ENCODE measurements at places on chromosomes 5 and 9. TPM values are rescaled to one million over a fixed set of nuclear protein-coding genes. Genes with fewer than 3 reads are reported as not detected.
A peak's percentile ranks its signal among the peaks of the same experiment; 100 is the strongest.

The INSL6 gene
- total RNA-seq: not detected

The ZNG1C gene
- total RNA-seq: 4.1 TPM

The DIRAS2 gene
- not detected for total RNA-seq

The KCTD16 gene
- total RNA-seq: not detected

The LCN1 gene
- total RNA-seq: not detected

The SHLD3 gene
- total RNA-seq: 0.45 TPM

The OTP gene
- not detected for total RNA-seq

- no peak overlapping the region for H3K27ac ChIP-seq
- no peaks in the 10 kb centered on the region for H3K36me3 ChIP-seq
- no peaks in the 10 kb centered on the region for H3K4me1 ChIP-seq
Measured at GRCh38 chr5:113742639-113743038, 229.1 kb downstream of the YTHDC2 start.

- no peak overlapping the region for H3K27ac ChIP-seq
- DNase-seq: no peak
- peaks cover 37% of the 10 kb centered on the region for H3K36me3 ChIP-seq
- H3K4me3 ChIP-seq: no peak overlapping the region
- no peaks in the 10 kb centered on the region for H3K4me1 ChIP-seq
- no peaks in the 10 kb centered on the region for H3K27me3 ChIP-seq
Measured at GRCh38 chr9:125323615-125324014, 62.0 kb downstream of the GAPVD1 start.

GRCh38 chr9:17578911-17579793 lies at the start of gene SH3GL2:
TSS of gene SH3GL2 (plus strand) at chr9:17579066.
- H3K27me3 ChIP-seq: no peaks in the 10 kb centered on the region
- H3K36me3 ChIP-seq: no peaks in the 10 kb centered on the region
- H3K27ac ChIP-seq: peak within 1 kb of the TSS; percentile 60
- H3K4me3 ChIP-seq: peak within 1 kb of the TSS; percentile 64
- H3K4me1 ChIP-seq: no peaks in the 10 kb centered on the region

GRCh38 chr5:175692996-175693710 lies 35.3 kb downstream of the HRH2 start:
- no peaks in the 10 kb centered on the region for H3K36me3 ChIP-seq
- H3K4me1 ChIP-seq: peaks cover 9% of the 10 kb centered on the region
- H3K27ac ChIP-seq: peak overlapping the region; percentile 69
- DNase-seq: no peak
- H3K4me3 ChIP-seq: no peak overlapping the region
- no peaks in the 10 kb centered on the region for H3K27me3 ChIP-seq

DNA sequence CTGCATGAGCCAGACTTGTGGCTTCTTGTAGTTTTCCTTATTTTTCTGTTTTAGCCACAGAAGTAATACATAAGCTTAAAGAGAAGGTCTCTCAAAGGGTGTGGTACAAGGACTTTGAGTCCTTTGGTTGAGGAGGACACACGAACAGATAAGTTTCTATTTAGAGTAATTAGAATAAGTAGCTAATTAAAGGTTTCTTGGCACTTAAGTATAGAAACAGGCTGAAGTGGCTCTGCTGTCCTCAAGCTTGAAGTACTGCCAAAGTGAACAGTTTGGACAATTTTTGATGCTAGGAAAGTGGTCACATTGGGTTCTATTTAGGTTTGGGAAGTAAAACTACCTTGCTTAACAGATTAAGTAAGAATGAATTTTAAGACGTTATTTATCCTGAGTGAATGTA lies 278.3 kb upstream of the MPDZ start:
- H3K36me3 ChIP-seq: no peaks in the 10 kb centered on the region
- no peaks in the 10 kb centered on the region for H3K4me1 ChIP-seq
- no peak overlapping the region for H3K4me3 ChIP-seq
- no peak for DNase-seq
- no peaks in the 10 kb centered on the region for H3K27me3 ChIP-seq

DNA sequence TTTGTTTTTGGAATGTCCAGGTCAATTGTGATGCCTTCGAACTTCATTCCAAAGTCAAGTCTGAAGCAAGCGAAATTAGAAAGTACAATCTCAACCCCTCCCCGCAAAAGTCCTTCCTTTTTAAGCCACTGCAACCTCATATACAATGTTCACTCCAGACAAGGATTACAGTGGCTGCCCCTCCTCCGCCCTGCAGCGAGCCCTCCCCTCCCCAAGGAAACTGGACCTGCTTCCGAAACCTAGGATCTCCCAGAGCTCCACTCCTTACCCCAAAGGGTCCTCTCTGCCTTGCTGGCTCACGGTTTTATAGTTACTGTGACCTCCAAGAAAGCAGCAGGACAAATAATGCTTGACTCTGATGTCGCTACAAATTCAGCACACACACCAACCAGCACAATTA lies 10.4 kb downstream of the LRRC14B start:
- H3K4me3 ChIP-seq: no peak overlapping the region
- H3K36me3 ChIP-seq: peaks cover 40% of the 10 kb centered on the region
- DNase-seq: no peak
- no peaks in the 10 kb centered on the region for H3K27me3 ChIP-seq
- no peaks in the 10 kb centered on the region for H3K4me1 ChIP-seq
- H3K27ac ChIP-seq: no peak overlapping the region

DNA sequence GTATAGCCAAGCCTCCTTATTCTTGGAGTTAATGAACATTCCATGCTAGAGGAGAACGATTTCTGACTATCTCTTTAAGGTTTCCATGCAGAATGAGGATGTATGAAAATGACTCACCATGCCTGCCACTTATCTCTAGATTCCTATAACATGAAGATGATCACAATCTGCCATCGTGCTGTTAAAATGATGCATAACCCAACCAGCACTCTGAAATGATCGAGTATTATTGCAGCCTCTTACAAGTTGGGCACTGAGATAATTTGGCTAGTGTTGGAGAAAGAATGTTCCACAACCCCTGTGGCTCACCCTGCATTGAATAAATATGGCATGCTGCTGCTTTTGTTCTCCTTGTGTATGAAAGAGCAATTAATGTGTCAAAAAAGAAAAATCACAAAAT lies 1143.6 kb upstream of the WWC1 start:
- H3K4me3 ChIP-seq: no peak overlapping the region
- H3K27me3 ChIP-seq: no peaks in the 10 kb centered on the region
- H3K4me1 ChIP-seq: no peaks in the 10 kb centered on the region
- no peak overlapping the region for H3K27ac ChIP-seq
- DNase-seq: no peak

GRCh38 chr5:36359267-36359666 lies 57.6 kb upstream of the RANBP3L start:
- no peak overlapping the region for H3K4me3 ChIP-seq
- no peak overlapping the region for H3K27ac ChIP-seq
- DNase-seq: no peak

- no peak overlapping the region for H3K4me3 ChIP-seq
- no peaks in the 10 kb centered on the region for H3K27me3 ChIP-seq
- no peak overlapping the region for H3K27ac ChIP-seq
- no peak for DNase-seq
- H3K4me1 ChIP-seq: no peaks in the 10 kb centered on the region
Measured at GRCh38 chr9:25207402-25208195, 470.6 kb downstream of the TUSC1 start.

- no peaks in the 10 kb centered on the region for H3K27me3 ChIP-seq
- peak overlapping the region; percentile 25 for H3K27ac ChIP-seq
- H3K4me3 ChIP-seq: no peak overlapping the region
- H3K4me1 ChIP-seq: peaks cover 25% of the 10 kb centered on the region
- H3K36me3 ChIP-seq: no peaks in the 10 kb centered on the region
Measured at GRCh38 chr9:2267181-2267745, 252.1 kb downstream of the SMARCA2 start.

GRCh38 chr5:59542851-59543820 lies 350.4 kb downstream of the PDE4D start:
- H3K27me3 ChIP-seq: no peaks in the 10 kb centered on the region
- H3K36me3 ChIP-seq: no peaks in the 10 kb centered on the region
- peak; percentile 34 for DNase-seq
- H3K4me3 ChIP-seq: no peak overlapping the region
- H3K4me1 ChIP-seq: peaks cover 55% of the 10 kb centered on the region

DNA sequence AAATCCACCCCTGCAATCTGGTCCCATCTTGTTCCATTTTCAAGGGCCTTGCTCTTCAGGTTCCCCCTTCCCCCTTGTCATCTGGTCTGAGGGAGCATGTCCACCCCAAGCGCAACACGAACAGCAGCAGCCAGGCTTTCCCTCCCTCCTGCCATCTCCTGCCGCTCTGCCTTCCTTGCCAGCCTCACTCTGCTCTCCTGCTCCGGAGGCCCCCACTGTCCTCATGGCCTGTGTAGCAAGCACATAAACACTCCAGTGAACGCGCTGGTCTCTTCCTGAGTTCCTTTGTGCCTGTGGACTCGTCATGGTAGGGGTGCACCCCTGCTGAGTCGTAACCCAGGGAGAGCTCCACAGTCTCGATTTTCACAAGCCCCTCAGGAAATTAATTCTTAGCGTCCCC lies 29.9 kb downstream of the TENT4A start:
- no peak for DNase-seq
- no peaks in the 10 kb centered on the region for H3K27me3 ChIP-seq
- peaks cover 94% of the 10 kb centered on the region for H3K36me3 ChIP-seq
- no peak overlapping the region for H3K27ac ChIP-seq
- no peak overlapping the region for H3K4me3 ChIP-seq

GRCh38 chr5:170874017-170874416 lies 12.2 kb downstream of the RANBP17 start:
- no peak overlapping the region for H3K27ac ChIP-seq
- DNase-seq: no peak
- H3K4me1 ChIP-seq: no peaks in the 10 kb centered on the region
- H3K27me3 ChIP-seq: no peaks in the 10 kb centered on the region

GRCh38 chr5:167514461-167514860 lies 777.0 kb upstream of the WWC1 start:
- H3K4me3 ChIP-seq: no peak overlapping the region
- H3K27ac ChIP-seq: no peak overlapping the region
- no peak for DNase-seq
- H3K4me1 ChIP-seq: no peaks in the 10 kb centered on the region

- H3K27ac ChIP-seq: no peak overlapping the region
- H3K4me3 ChIP-seq: no peak overlapping the region
- no peaks in the 10 kb centered on the region for H3K36me3 ChIP-seq
- H3K4me1 ChIP-seq: no peaks in the 10 kb centered on the region
Measured at GRCh38 chr5:95697781-95698681, 15.2 kb upstream of the SPATA9 start.

DNA sequence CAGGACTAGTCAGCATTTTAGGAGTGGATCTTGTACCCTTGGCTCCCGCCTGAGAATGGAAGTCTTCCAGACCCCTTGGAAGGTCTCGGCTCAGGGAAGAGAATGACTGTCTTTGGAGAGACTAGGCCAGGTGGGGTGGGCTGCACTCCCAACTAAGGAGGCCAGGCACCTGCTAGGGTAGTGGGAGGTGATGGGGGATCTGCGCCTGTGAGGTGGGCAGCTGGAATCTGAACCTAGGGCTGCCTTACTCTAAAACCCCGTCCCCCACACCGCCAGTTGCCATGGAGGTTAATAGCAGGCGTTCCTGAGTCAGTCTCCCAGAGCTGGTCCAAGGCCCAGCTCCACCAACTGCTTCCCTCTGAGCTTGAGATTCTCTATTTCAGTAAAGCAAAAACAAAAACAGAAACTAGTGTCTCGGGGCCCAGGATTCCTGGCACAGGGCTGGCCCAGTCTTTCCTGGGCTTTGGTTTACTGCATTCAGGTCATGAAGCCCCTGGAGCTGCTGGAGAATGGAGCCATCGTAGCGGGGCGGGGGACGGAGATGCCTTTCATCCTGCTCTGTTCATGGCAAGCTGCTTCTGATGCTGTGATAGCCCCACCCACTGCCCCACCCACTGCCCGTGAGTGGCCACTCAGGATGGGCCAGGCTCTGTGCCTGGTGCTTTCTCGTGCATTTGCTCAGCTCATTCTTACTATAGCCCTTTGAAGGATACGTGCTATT lies 57.5 kb downstream of the DAB2IP start:
- no peak overlapping the region for H3K27ac ChIP-seq
- H3K4me3 ChIP-seq: no peak overlapping the region
- no peaks in the 10 kb centered on the region for H3K36me3 ChIP-seq
- no peaks in the 10 kb centered on the region for H3K27me3 ChIP-seq

DNA sequence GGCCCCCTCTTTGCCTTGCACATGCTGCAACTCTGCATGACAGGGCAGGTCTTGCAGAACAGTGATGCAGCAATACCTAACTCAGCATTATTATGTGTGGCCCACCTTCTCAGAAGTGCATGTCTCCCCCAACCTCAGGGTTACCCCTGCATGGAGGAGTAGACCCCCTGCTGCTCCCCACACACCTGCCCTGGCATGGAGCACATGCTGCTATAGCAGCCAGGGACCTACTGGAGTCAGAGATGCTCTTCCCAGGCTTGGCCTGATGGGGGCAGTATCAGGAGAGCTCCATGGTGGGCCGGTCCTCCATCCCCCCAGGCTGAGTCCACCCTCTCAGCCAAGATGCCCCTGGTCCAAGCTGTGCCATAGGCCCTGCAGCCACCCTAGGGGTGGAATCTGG lies 13.2 kb upstream of the BOD1 start:
- no peaks in the 10 kb centered on the region for H3K4me1 ChIP-seq
- no peaks in the 10 kb centered on the region for H3K36me3 ChIP-seq
- H3K4me3 ChIP-seq: no peak overlapping the region
- H3K27me3 ChIP-seq: no peaks in the 10 kb centered on the region
- DNase-seq: no peak
- H3K27ac ChIP-seq: no peak overlapping the region

- no peaks in the 10 kb centered on the region for H3K36me3 ChIP-seq
- H3K27ac ChIP-seq: peak overlapping the region; percentile 45
- no peaks in the 10 kb centered on the region for H3K27me3 ChIP-seq
- no peak for DNase-seq
- no peak overlapping the region for H3K4me3 ChIP-seq
- no peaks in the 10 kb centered on the region for H3K4me1 ChIP-seq
Measured at GRCh38 chr9:91433180-91433579, 9.5 kb upstream of the NFIL3 start.

- peaks cover 5% of the 10 kb centered on the region for H3K27me3 ChIP-seq
- no peak overlapping the region for H3K27ac ChIP-seq
- no peak overlapping the region for H3K4me3 ChIP-seq
- H3K36me3 ChIP-seq: no peaks in the 10 kb centered on the region
Measured at GRCh38 chr5:159073026-159073425, 26.7 kb downstream of the EBF1 start.

DNA sequence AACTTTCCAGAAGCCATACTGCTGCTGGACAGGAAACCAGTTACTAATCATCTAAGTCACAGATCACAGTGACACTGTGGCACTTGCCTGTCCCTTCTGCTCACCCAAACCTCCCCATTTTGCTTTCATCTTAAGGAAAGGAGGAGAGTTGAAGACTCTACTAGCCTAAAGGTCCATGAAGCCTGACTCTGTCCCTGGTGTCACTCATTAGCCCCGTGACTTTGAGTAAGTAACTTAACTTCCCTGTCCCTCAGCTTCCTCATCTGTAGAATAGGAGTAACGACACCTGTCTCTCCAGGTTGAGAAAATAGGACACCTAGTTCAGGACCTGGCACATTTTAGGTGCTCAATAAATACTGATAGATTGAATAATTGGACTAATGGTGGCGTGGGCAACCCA lies 536 bp upstream of the SLC6A7 start:
- H3K4me1 ChIP-seq: peaks cover 8% of the 10 kb centered on the region
- peaks cover 48% of the 10 kb centered on the region for H3K27me3 ChIP-seq
- DNase-seq: no peak
- no peak overlapping the region for H3K27ac ChIP-seq
- H3K4me3 ChIP-seq: no peak overlapping the region

GRCh38 chr9:97237311-97237786 lies 70.1 kb upstream of the CCDC180 start:
- H3K27ac ChIP-seq: peak overlapping the region; percentile 76
- H3K4me3 ChIP-seq: peak overlapping the region; percentile 78
- no peaks in the 10 kb centered on the region for H3K27me3 ChIP-seq
- no peaks in the 10 kb centered on the region for H3K4me1 ChIP-seq
- peak; percentile 15 for DNase-seq

Measured in stomach (tissue), 19 donors.